ENCODE measurements at places on chromosomes 13 and 19.
A peak's percentile ranks its signal among the peaks of the same experiment; 100 is the strongest.

GRCh38 chr13:85603735-85604134 is 195.5 kb downstream of the SLITRK6 start:
- no peak for DNase-seq

- DNase-seq: no peak
These were observed 29.3 kb upstream of the TNFAIP8L1 start for GRCh38 chr19:4609878-4610511.

DNA sequence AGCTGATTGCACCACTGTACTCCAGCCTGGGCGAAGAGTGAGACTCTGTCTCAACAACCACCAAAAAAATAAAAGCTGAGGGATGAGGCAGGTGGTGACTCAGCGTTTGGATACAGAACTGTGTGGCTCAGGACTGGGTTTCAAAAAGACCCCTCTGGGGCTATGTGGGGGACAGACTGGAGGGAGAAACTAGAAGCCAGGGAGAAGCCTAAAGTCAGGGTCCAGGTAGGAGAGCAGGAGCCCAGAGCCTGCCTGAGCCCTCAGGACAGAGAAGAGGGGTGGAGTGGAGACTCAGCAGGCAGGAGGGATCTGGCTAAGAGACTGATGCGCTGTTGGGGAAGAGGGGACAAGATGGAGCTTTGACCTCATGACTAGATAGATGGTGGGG is 1.8 kb upstream of the CD37 start:
- no peak for DNase-seq

DNA sequence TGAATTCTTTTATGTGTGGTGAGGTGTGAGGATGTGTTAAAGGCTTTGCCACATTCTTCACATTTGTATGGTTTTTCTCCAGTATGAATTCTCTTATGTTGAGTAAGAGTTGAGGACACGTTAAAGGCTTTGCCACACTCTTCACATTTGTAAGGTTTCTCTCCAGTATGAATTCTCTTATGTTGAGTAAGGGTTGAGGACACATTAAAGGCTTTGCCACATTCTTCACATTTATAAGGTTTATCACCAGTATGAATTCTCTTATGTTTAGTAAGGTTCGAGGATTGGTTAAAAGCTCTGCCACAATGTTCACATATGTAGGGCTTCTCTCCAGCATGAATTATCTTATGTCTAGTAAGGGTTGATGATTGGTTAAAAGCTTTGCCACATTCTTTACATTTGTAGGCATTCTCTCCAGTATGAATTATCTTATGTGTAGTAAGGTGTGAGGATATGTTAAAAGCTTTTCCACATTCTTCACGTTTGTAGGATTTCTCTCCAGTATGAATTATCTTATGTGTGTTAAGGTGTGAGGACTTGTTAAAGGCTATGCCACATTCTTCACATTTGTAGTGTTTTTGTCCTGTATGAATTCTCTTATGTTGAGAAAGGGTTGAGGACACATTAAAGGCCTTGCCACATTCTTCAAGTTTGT is 27.1 kb downstream of the ZNF724 start:
- no peak for DNase-seq

GRCh38 chr19:15776991-15777970 is 10.2 kb upstream of the OR10H5 start:
- DNase-seq: no peak

DNA sequence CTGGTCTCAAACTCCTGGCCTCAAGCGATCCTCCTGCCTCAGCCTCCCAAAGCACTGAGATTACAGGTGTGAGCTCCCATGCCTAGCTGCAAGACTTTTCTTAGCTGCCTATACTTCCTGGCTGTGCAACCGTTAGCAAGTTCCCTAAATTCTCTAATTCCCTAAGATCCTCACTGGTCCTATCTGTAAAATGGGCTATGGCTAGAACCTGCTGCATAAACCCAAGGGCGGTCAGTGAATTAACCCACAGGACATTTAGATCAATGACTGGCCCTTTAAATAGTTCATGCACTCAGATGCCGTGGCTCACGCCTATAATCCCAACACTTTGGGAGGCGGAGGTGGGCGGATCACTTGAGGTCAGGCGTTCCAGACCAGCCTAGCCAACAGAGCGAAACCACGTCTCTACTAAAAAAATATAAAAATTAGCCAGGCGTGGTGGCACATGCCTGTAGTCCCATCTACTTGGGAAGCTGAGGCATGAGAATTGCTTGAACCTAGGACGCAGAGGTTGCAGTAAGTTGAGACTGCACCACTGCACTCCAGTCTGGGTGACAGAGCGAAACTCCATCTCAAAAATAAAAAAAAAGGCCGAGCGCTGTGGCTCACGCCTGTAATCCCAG is 4.1 kb upstream of the C19orf53 start:
- no peak for DNase-seq

GRCh38 chr13:46799139-46799538 is 2.2 kb upstream of the ESD start:
- no peak for DNase-seq

DNA sequence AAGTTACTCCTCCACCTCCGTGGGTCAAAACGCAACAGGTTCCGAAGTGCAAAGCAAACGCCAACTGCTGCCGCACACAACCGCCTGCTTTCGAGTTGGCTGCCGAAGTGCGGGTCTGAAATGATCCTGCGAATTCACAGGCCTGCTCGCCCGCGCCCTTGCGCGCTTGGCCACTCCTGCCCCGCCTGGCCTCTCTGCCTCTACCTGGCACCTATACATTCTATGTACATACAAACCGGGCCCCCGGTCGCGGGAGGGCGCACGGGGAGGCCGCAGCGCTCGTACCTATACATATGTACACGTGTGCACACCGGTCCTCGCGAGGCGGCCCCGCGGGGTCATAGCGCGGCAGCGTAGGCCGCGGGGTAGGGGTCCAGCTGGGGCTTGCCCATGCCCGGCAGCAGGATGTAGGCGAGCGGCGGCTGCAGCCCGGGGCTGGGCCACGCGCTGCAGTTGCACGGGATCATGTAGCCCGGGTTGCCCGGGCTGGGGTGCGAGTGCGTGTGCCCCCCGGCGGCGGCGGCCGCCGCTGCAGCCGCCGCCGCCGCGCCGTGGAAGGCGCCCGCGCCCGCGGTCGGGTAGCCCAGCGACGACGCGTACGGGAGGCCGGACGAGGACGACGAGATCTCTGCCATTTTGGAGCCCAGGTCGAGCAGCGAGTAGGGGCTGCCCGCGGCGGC is 1.3 kb downstream of the SOX21 start:
- DNase-seq: no peak

- no peak for DNase-seq
These were observed 14.5 kb upstream of the CEACAM1 start for GRCh38 chr19:42542791-42543190.

DNA sequence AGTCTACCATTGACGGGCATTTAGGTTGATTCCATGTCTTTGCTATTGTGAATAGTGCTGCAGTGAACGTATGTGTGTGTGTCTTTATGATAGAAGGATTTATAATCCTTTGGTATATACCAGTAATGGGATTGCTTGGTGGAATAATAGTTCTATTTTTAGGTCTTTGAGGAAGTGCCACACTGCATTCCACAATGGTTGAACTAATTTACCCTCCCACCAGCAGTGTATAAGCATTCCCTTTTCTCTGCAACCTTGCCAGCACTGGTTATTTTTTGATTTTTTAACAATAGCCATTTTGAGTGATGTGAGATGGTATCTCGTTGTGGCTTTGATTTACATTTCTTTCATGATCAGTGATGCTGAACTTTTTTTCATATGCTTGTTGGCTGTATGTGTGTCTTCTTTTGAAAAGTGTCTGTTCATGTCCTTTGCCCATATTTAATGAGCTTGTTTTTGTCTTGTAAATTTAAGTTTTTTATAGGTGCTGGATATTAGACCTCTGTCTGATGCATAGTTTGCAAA is 37.5 kb downstream of the RFC3 start:
- DNase-seq: no peak

DNA sequence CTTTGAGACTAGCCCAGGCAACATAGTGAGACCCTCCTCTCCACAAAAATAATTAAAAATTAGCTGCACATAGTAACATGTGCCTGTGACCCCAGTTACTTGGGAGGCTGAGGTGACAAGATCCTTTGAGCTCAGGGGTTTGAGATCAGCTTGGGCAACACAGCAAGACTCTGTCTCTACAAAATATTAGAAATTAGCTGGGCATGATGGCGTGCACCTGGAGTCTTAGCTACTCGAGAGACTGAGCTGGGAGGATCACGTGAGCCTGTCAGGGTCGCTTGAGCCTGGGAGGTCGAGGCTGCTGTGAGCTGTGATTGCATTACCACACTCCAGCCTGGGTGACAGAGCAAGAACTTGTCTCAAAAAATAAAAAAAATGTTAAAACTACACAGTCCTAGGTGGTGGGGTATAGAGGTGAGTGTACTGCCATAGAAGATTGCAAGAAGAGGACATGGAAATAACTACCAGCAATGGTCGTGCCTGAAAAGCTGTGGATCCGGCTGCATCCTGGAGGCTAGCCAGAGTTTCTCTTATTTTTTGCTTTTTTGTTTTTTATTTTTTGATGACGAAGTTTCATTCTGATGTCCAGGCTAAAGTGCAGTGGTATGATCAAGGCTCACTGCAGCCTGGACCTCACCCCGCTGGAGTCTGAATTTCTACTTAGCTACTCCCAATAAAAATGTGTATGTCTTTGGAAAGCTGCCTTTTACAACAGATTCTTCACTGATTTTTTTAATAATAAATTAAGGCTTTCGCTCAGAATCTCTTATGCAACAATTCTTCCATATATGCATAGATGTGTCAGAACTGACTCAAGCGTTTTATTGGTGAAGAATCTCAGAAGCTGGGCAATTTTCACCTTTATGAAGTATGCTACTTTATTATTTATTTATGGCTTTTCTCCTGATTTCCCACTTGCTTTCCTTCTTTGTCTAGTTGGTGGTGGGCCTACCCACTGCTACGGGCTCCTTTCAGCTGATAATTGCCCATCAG is 393.8 kb downstream of the TSHZ3 start:
- no peak for DNase-seq

DNA sequence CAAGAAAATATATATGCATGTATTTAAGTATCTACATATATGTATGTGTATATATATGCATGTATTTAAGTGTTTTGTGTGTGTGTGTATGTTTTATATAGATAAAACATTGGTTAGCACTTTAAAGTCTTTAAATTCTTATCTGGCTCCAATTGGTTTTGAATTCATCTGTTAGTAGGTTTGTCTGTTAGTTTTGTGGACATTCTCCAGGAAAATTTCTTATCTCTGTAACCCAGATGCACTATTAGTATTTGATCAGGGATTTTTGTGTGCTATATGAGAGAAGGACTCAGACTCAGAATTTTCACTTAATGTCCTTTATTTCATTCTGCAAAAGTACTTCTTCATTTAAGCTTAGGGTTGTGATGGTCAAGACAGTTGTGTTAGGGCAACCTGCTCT is 103.1 kb downstream of the ITGBL1 start:
- DNase-seq: no peak

GRCh38 chr13:108437496-108437895 is 168.0 kb downstream of the TNFSF13B start:
- DNase-seq: peak; percentile 2

DNA sequence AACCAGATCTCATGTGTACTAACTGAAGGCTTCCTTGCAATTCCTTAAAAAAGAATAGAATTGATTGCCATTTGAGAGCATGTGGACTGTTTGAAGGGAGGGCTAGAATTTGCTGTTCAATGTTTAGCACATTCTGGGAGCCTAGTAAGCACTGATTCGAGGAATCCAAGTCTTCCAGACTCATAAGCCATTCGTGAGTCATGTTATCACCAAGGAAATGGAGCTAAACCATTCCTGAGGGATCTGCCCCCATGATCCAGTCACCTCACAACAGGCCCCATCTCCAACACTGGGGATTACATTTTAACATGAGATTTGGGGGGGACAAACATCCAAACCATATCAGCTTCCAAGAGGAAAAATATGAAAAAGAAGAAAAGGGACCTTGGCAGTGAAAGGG is 276.4 kb downstream of the KCNRG start:
- no peak for DNase-seq

- DNase-seq: no peak
These were observed 8.3 kb upstream of the MCF2L start for GRCh38 chr13:112960706-112961105.
